Epithelial cell of proximal tubule (primary cell): ENCODE measurements at places on chromosomes 3 and 15.

- DNase-seq: no peak
Measured at GRCh38 chr3:69197455-69197854, 75.1 kb upstream of the LMOD3 start.

GRCh38 chr3:39721076-39721475 is 88.3 kb upstream of the MYRIP start:
- DNase-seq: no peak

- no peak for DNase-seq
Measured at GRCh38 chr3:38826001-38826400, 10.0 kb upstream of the SCN10A start.

DNA sequence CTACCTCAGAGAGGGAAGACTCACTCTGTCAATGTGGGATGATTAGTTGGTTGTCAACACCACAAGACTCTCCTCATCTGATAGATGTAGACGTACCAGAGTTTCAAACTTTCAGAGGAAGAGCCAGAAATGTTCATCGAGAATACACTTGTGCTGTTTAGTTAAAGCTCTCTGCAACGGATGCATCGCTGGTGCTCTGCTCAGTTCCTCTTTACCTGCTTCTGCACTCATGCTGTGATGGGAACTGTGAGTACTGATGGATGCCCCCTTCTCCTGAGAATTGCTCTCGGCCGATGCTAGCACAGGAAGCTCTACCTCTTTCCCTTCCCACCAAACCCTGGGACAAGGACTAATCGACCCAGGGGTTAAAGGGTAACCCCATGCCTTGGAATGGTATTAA is 51.8 kb upstream of the CCDC54 start:
- DNase-seq: no peak

GRCh38 chr3:58588030-58588614 is 10.9 kb upstream of the FAM107A start:
- no peak for DNase-seq

DNA sequence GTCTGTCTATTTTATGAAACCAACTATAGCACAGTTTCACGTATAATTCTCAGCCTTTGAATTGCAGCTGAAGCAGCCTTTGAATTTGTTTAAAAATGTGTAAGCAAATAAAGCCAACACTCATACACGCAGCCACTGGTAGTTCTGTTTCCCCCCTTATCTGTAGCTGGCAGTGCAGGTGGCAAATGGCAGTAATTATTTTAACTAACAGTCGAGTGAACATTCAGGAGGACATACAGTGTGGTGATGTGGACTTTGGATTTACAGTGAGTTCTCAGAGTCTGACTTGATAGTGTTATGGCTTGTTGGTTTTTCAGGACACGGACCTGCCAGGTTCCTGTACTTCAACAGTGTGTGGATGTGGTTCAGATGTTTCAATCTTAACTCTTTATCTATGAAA is 64.0 kb upstream of the SKOR1 start:
- no peak for DNase-seq

GRCh38 chr3:73298243-73299183 is 237.1 kb downstream of the EBLN2 start:
- no peak for DNase-seq

DNA sequence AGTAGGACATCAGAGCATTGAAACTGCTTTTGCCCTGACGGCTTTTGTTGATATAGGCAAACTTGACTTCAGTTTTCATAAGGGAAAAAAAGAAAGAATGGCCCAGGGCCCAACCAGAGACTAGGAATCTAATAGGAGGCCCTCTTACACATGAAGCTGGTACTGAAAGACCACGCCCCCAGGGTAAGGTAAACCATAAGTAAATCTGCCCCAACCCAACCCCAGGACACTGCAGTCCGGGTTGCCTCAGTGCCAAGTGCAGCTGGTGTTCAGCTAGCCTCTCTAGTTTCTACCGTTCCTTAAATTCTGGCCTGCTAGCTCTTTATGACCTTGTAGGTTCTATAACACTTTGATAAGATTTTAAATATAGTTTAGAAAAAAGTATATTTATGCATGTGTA is 136.7 kb downstream of the AQP9 start:
- no peak for DNase-seq

DNA sequence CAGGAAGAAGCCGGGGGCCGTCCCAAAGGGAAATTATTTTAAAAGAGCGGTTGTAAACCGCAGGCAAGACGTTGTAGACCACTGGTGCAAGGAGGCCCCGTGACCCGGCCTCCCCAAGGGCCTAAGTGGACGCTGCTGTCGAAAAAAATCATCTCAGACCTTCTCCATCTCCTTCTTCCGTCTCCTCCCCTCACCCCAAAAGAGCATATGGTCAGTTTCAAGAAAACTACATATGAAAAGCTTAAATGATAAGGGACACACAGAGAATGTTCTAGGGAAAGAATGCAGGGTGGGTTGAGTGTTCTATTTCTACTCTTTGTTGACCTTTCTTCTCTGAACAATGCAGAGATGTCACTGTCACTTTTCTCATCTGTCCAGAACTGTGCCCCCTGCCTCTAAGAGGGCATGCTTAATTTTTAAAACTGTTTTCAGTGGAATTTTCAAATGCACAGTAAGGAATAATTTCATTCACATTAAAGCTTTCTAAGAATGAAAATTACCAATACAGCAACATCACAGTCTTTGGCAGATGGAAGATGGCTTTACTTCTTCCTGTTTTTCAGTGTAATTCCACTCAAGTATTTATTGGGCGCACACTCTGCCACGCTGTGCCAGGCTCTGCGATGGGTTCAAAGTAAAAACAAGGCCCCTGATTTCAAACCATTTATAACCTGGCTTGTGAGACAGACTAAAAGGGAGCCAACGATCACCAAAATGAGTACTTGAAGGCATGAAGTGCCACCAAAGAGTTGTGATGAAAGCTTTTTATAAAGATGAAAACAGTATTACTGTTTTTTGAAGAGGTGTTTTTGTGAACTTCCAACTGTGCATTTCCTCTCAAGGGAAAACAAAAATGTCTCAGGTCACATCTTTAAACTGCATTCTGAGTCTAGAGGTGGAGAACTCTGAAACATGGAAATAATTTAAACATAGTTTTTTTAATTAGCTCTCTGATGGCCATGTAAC is 891 bp upstream of the TOP2B start:
- DNase-seq: no peak

DNA sequence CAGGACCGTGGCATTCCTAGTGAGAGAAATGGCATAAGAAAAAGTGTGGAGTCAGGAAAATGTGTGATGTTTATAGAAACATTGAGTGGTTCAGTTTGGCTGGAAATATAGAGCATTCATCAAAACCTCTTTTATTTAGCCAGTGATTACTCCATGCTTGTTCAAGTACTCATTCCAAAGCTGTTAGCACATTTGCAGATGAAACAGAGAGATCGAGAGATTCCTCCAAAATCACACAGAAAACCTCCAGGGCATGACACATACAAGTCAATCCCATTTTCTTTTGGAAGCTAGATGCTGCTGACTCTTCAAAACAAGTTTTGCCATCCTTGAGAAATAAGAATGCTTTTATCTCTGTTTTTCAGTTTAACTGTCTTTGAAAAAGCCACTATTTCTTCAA is 11.5 kb upstream of the MB21D2 start:
- DNase-seq: no peak

GRCh38 chr3:12994607-12995388 is 78.4 kb downstream of the IQSEC1 start:
- no peak for DNase-seq

GRCh38 chr3:101170806-101171558 is 149.4 kb downstream of the IMPG2 start:
- DNase-seq: no peak

DNA sequence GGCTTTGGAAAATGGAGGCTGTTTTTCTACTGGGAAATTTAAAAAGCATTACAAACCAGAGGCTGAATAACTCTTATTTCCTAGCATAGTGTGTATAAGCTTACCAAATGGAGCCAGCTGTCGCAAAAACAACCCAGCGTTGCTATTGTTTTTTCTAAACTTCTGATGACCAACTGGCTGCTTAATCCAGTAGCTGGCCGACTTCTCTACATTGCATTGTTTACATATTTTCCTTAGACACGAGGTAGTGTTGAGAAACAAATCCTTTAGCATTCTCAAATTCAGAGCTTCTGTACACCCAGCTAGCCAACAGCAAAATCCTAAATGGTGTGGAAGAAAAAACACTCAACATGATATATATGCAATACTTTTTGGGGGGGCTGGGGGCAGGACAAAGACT is 161.0 kb upstream of the ADAMTS9 start:
- DNase-seq: no peak

DNA sequence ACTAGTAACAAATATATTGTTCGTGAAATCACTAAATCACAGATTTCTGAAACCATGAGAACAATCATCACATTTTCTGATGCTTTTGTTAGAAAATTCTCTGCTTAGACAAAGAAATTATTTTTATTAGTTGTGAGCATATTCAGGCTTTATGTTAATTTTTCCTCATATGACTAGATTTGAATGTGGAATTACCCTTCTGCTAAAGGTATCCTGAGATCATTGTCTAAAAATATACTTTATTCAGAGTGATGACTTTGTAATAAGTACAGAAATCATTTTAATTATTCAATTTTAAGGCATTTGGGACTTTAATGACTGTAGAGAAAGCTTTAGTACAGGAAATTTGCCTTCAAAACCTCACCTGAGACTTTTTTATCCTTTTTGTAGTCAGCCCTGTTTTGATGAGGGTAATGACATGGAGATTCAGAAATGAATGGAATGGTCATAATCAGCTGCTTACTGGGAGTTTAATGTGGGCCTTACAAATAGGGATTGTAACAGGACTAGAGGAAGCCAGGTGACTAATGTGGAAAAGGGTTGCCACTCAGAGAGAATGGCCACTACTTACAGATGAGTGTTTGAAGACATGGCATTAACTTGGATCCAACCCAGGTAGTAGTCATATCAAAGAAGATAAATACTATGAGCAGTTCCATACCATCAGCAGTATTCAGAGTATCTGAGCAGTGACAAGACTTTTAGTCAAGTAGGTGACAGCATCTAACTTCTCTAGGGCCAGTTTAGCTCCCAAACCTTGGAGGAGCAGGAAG is 148.3 kb downstream of the MBNL1 start:
- no peak for DNase-seq

GRCh38 chr3:173743111-173743510 is 345.6 kb downstream of the NLGN1 start:
- DNase-seq: no peak

GRCh38 chr3:72065872-72066641 is 281.1 kb upstream of the PROK2 start:
- no peak for DNase-seq

DNA sequence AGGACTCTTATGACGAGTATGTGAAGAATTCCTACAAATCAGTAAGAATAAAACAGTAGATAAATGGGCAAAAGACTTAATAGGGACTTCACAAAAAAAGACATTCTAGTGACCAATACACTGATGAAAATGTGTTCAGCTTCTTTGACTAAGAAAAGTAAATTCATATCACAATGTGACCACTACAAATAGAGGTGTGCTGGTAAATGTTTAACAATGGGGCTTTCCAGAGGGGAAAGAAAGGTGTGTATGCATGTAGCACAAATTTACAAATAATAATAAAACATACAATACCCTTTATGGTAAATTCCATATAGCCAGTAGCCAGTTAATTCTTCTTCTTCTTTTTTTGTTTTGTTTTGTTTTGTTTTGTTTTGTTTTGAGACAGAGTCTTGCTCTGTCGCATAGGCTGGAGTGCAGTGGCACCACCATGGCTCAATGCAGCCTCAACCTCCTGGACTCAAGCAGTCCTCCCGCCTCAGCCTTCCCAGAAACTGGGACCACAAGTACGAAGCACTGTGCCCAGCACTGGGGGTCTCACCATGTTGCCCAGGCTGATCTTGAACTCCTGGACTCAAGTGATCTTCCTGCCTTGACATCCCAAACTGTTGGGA is 17.5 kb upstream of the NMD3 start:
- DNase-seq: no peak

DNA sequence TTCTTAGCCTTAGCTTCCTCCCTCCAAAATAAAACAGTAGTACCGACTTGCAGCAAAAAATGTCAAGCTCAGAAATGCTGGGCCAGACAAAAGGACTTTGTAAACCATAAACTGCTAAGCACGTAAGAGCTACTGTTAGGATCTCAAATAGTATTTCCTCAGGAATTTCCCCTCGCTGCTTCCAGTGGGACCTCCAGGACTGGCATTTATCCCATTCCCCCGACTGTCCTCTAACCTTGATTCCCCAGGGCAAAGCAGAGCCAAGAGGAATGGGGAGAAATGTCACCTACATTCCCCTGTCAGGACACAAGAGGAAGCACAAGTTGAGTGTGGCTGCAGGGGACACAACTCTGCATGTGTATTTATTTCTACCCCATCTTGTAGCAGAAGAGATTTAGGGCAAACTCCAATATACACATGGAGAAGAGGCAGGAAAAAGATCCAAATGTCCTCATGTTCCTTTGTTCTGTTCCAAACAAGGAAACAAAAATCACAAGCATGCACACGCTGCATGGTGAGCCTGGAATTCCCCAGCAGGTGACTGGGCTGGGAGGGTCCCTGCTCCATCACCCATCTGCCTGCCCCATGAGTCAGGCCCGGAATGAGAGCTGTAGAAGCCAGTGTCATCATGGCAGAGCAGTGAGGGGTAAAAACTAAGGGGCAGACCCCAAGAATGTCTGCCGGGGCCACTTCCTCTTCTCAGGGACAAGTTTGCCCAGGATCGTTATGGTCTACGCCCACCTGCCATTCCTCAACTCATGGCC is 4.2 kb downstream of the STOML1 start:
- peak; percentile 74 for DNase-seq

DNA sequence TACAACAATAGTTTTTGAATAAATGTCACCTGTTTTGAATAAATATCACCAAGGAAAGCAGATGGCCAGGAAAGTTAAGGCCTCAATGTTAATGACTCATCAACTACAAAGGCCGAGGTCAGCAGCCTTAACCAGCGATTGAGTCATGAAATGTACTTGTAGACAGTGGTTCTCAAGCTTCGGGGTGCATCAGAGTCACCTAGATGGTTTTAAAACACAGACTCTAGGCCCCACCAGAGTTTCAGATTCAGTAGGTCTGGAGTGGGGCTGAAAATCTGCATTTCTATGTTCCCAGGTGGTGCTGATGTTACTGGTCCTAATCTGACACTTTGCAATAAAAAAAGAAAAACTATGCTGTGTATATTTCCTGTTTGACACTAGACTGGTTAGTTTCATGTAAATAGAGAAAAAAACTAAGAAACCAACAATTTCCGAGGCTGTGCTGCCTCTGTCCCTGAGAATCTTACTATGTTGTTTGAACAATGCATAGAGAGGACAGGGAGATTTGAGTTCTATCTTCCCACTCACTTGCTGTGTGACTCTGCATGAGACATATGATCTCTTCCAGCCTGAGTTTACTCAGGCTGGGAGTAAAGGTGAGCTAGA is 9.8 kb downstream of the RAB27A start:
- DNase-seq: peak; percentile 85

- peak; percentile 98 for DNase-seq
Measured at GRCh38 chr3:139302084-139302800, 41.6 kb upstream of the MRPS22 start.

DNA sequence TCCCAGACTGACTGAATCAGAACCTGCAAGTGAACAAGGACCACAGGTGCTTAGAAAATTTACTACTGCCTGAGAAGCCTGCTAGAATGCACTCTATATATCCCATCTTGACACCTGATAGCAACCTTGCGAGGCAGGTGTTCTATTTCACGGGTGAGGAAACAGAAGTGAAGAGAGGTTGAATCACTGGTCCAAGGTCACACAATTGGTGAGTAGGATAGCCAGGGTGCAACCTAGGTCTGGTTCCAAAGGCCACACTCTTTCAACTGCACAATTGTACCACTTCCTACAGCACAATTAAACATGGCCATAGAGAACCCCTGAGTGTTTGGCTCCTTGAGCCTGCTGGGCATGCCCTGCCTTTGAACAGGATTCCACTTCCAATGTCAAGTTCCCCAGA is 87.0 kb downstream of the RAB11A start:
- DNase-seq: no peak
